Naive thymus-derived CD4-positive, alpha-beta T cell (primary cell): ENCODE measurements at places on chromosomes 3 and 15.

DNA sequence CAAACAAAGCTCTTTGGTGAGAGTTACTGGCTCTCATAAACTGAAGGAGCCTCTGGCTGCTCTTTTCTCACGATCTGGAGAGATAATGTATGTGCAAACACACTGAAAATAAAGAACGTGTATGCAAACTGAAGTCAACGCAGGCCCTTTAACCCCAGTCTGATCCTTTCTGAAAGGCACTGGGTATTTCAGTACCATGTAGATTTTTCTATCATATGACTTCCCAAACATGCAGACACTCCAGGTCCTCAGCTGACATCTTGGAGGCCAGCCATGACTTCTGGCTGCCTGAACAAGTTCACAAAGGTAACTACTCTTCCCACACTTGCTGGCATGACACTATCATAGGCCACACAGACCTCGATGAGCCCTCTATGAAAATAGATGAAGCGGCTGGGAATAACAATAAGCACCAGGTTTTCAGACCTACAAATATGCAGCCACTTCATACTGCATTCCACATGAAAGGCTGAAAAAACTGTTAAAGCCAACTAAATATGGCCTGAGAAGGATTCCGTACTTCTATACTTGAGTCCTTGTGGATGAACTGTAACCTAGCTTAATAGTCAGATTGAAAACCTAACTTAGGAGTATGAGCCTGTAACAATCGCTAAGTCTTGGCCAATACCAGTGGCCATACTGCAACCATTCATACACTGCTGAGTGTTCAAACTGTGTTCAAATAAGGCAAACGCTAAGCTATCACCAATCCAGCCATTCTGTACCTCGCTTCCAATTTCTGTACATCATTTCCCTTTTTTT lies 121.3 kb downstream of the THRB start:
- no peak for DNase-seq

- no peak for DNase-seq
These were observed 9.2 kb downstream of the ALPK3 start for GRCh38 chr15:84826369-84826823.

DNA sequence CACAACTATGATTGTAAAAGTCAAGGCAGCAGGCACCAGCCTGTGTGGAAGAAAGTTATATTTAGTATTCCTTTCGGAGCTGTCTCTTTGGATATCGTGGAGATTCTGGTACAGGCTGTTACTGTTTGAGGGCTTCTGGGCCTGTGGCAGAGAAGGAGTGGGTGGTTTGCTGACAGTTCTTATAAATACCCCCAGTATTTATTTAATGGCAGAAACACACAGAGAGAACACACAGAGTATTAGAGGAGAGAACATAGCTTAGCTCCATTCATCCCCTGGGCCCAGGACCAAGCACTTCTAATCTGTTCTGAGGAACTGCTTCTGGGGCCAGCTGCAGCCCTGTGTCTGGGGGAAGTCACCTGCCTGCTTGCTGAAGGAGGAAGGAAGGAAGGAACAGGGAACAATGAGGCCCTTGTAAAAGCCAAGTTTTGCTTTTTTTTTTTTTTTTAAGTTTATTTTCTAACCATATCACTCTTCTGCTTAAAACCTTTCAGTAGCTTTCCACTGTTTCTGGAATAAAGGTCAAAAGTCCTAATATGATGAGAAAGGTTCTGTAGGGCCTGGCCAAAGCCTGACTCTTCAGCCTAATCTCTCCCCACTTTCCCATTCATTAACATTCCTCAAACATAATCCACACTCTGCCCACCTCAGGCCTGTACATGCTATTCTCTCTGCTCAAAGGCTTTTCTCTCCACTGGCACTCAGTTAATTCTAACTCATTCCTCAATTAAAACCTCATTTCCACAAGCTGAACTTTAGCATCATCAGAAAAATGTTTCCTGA lies 11.8 kb upstream of the PP2D1 start:
- DNase-seq = no peak

- no peak for DNase-seq
These were observed 37.0 kb downstream of the CHDH start for GRCh38 chr3:53809267-53809666.

DNA sequence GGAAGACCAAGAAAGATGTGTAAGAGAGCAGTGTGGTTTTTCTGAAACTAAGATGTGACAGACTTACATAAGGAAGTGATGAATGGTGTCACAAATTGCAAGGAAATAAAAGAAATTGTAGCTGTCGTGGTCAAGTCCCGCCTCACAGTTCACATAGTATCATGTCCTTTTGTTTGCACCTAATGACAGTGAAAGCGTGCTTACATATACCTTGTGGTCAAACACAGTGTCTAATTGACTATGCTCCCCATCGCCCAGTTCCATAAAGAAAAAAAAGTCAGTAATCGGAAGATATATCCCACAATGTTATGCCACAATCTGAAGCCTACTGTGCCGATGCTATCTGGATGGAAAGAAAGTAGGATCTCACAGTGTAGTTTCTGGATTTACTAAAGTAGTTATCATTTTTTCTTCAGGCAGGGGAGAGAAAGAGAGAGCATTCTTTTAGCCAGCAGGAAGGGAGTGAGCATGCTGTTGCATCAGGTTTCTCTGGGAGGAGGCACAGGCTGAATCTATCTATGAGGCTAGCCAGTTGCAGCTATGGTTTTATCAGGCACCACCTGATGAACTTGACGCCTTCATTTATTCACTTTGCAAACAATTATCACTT lies 9.8 kb upstream of the PLSCR1 start:
- DNase-seq = no peak

- no peak for DNase-seq
These were observed 55.7 kb downstream of the CACNA1D start for GRCh38 chr3:53550005-53550620.

DNA sequence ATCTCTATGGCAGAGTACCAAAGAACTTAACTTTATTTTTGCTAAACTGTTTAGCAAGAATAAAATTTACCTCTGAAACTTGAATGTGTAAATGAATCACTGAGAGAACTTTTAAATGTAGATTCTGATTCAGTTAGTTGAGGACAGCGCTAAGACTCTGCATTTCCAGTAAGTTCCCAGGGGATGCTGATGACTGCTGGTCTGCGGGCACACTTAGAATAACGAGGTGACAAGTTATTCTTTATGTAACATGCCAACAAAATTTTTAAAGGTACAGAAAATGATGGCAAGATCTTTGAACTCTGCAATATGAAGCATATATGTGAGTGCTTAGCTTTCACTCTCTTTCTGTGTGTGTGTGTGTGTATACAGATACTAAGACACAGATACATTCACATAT lies 56.4 kb downstream of the TGFBR2 start:
- DNase-seq = no peak

GRCh38 chr3:182248349-182248880 lies 536.7 kb downstream of the SOX2 start:
- DNase-seq = no peak
